ENCODE measurements at places on chromosomes 13 and 19.
A peak's percentile ranks its signal among the peaks of the same experiment; 100 is the strongest.

DNA sequence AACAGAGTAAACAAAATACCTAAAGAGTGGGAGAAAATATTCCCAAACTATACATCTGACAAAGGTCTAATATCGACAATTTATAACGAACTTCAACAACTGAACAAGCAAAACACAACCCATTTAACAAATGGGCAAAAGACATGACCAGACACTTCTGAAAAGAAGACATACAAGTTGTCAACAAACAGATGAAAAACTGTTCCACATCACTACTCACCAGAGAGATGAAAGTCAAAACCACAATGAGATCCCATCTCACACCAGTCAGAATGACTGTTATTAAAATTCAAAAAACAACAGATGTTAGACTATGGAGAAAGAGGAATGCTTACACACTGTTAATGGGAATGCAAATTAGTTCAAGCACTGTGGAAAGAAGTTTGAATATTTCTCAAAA is 233.8 kb upstream of the EDNRB start:
- DNase-seq, result no peak
- no peak overlapping the region for H3K4me3 ChIP-seq
- no peak overlapping the region for H3K27ac ChIP-seq
- H3K36me3 ChIP-seq, result no peaks in the 10 kb centered on the region

- no peaks in the 10 kb centered on the region for H3K27me3 ChIP-seq
- H3K4me3 ChIP-seq, result peak overlapping the region; percentile 100
- H3K36me3 ChIP-seq, result peaks cover 20% of the 10 kb centered on the region
- DNase-seq, result no peak
- H3K27ac ChIP-seq, result peak overlapping the region; percentile 82
- peaks cover 70% of the 10 kb centered on the region for H3K4me1 ChIP-seq
These were observed 10.5 kb downstream of the PEAK3 start for GRCh38 chr19:2271234-2272103.

GRCh38 chr19:3604227-3604986 is 2.3 kb downstream of the TBXA2R start:
- peaks cover 75% of the 10 kb centered on the region for H3K4me1 ChIP-seq
- H3K36me3 ChIP-seq, result peaks cover 11% of the 10 kb centered on the region
- DNase-seq, result no peak
- peak overlapping the region; percentile 98 for H3K27ac ChIP-seq
- peak overlapping the region; percentile 87 for H3K4me3 ChIP-seq

DNA sequence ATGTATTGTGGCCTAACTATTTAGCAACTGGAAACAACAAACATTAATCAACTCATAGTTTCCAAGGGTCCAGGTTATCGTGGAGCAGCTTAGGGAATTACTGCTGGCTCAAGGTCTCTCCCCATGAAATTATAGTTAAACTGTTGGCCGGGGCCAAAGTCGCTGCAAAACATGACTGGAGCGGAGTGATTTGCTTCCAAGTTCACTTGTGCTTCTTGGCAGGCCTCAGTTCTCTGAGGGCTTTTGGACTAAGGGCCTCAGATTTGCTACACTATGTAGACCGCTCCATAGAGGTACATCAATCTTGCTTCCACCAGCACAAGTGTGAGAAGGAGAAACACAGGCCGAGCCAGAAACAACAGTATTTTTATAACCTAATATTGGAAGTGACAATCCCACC is 9.4 kb upstream of the KBTBD7 start:
- H3K27me3 ChIP-seq, result no peaks in the 10 kb centered on the region
- no peak overlapping the region for H3K4me3 ChIP-seq
- H3K36me3 ChIP-seq, result no peaks in the 10 kb centered on the region

DNA sequence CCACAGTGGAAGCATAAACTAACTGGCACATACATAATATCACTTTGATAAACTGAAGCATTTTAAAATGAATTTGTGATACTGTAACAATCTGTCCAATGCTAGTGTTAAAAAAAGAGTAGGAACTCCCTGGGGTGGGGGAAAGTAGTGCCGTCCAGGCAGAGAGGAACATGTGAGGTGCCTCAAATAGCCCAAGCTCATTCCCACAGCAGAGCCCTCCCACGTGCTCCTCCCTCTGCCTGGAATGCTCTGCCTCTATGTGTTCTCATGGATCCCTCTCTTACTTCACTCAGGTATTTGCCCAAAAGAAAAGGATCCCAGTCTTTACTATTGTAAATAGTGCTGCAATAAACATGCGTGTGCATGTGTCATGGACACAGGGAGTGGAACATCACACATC is 188.1 kb downstream of the NHLRC3 start:
- no peak overlapping the region for H3K4me3 ChIP-seq
- peaks cover 19% of the 10 kb centered on the region for H3K4me1 ChIP-seq
- H3K36me3 ChIP-seq, result no peaks in the 10 kb centered on the region
- no peaks in the 10 kb centered on the region for H3K27me3 ChIP-seq
